ENCODE measurements at places on chromosomes 3 and 15.

DNA sequence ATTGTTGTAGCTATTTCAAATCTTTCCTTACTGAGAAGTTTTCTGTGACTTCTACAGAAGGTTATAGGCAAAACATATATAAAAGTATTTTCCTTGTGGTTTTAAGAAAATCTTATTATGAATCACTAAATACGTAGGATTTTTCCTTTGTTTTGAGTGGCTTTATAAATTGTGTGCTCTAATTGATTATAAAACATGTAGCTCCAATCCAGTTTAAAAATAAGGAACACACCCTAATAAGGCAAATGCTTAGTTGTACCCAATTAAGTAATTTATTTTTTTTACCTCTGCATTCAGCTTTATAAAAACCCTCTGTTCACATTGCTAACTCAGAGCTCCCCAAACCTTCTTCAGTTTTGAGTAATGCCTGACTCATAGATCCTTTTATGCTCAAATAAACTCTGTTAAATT, 408.0 kb downstream of the NAALADL2 start:
- no peak for DNase-seq

DNA sequence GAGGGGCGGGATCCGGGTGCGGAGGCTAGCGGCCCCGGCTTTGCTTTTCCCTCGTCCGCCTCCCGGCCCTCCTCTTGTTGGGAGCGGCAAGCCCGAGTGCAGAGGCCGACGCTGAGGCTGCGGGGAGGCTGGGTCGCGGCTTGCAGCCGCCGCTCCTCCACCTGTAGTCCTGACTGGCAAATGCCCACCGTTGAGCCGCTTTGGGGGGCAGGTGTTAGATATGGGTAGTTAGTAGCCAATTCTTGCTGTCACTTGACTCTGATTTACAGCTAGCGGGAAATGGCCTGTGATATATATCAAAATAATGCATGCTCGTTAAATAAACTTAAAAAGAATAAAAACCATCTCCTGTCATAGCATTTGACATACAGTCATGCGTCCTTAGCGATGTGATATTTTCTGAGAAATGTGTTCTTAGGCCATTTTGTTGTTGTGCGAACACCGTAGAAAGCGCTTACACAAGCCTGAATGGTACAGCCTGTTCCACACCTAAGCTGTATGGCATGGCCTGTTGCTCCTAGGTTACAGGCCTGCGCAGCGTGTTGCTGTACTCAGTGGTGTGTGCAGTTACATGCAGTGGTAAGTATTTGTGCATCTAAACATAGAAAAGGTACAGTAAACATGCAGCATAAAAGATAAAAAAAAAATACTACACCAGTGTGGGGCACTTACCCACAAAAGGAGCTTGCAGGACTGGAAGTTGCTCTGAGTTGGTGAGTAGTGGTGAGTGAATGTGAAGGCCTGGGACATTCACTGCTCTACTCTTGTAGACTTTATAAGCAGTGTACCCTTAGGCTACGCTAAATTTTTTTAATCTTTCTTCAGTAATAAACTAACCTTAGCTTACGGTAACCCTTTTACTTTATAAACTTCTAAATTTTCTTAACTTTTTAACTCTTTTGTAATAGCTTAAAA, 873 bp downstream of the CAPN7 start:
- no peak for DNase-seq

DNA sequence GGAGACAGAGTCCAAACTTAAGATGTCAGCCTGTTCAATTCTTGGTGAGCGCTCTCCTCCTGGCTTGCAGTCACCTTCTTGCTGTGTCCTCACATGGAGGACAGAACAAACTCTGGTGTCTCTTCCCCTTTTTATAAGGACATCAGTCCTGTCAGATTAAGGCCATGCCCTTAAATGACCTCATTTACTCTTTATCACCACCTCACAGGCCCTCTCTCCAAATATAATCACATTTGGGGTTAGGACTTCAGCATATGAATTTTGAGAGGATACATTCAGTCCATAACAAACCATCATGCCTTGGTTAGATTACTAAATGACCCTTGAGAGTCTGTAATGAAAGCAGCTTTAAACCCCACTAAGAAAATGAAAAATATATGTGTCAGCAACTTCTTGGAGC, 175.2 kb downstream of the TAFA4 start:
- no peak for DNase-seq

GRCh38 chr15:35886765-35887164, 340.8 kb upstream of the DPH6 start:
- DNase-seq: no peak

DNA sequence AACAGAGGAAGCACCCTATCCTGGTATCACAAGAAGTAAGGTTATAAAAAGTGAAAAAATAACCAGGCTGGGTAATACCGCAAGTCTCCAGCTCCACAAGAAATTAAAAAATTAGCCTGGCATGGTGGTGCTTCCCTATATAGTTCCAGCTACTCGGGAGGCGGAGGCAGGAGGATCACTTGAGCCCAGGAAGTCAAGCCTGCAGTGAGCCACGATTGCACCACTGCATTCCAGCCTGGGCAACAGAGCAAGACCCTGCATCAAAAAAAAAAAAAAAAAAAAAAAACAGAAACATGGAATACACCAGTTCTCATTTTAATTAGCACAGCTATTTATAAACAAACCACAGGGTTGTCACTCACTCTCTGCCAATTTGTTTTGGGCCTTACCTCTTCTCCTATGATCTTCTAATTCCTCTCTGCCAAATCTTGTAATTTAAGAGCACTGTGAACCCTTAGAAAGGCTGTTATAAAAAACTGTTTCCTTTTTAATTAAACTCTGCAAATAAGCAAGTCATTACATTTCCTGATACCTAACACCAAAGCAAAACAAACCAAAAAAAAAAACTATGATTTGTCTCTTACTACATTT, 22.6 kb downstream of the DCUN1D1 start:
- no peak for DNase-seq

- DNase-seq: no peak
These were observed 31.8 kb upstream of the RASGRF1 start for GRCh38 chr15:79122391-79122790.

DNA sequence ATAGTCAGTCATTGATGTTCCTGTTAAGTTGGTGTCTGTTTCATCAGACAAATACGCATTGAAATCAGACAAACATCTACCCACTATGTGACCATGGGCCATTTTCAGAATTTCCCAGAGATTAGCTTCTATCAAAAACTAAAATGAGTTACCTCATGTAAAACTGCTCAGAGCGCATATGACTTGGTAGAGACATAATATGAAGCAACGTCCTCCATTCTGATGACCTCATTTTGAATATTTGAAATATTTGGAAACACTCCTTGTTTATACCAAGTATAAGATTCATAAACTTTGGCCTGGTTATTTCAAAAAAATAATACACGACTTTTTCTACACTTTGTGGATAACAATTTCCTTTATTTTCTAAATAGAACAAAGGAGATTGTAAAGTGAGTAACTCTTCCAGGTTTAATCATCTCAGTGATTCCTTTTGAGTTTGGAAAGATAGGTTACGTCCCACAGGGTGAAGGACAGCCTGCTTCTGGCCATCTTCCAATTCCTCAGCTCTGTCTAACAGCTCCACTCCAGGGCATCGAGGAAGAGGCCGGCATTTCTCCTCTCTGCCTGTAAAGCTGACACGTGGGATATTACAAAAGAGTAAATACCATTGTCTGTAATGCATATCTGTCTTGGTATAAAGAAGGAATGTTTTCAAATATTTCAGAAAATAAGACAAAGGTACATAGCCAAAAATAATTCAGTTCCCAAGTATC, 122.6 kb downstream of the CADM2 start:
- DNase-seq: no peak

- DNase-seq: no peak
These were observed 59.6 kb downstream of the ESYT3 start for GRCh38 chr3:138493804-138494606.

GRCh38 chr15:99151156-99151555, 46.3 kb downstream of the SYNM start:
- no peak for DNase-seq

GRCh38 chr3:59133311-59133710, 83.5 kb upstream of the CFAP20DC start:
- no peak for DNase-seq

DNA sequence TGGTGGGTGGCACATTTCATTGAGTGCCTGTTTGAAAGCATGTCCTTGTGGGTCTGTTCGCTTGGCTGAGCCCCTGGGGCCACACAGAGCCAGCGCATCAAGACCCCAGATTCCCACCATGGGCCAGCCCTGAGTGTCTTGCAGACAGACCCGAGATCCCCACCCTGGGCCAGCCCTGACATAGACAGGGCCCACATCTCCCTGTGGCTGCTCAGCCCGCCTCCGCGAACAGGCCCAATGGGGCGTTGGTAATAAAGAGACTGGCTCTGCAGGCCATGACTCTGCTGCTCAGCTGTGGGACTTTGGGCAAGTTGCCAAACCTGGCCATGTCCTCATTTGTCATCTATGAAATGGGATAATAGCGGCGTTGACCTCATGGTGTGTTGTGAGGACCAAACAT, 22.6 kb downstream of the FAH start:
- no peak for DNase-seq

GRCh38 chr3:141514382-141514781, 27.6 kb downstream of the RASA2 start:
- no peak for DNase-seq

GRCh38 chr15:93103823-93104222, 14.8 kb upstream of the RGMA start:
- no peak for DNase-seq

All from left hindlimb (tissue), 1 donor.